ENCODE measurements at places on chromosomes 7 and 10.

DNA sequence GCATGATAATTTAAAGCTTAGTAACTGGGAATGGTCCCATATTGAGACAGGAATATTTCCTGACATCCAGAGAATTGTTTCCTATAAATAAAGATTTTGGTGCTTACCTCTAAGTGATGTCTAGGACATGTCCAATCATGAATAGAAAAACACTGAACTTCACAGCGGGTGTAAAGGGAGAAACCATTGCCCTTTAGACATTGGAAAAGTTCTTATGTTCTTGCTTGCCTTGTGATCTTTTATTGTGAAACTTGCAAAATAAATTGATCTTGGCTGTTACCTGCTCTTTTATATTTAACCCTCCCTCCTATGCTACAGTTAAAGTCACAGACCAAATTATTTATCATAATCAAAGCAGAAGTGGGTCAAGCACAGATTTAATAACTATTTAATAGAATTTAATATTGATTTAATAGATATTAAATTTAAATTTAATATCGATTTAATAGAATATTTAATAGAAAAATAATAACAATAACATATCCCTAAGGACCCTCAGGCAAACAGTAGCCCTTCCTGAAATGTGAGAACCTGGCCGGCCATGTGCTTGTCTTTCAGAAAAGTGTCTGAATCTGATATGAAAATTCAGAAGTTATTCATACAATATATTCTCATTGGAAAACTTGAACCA is 47.0 kb upstream of the AKR1C1 start:
- DNase-seq = no peak

- DNase-seq = no peak
Measured at GRCh38 chr10:58265249-58265648, 2.4 kb downstream of the IPMK start.

DNA sequence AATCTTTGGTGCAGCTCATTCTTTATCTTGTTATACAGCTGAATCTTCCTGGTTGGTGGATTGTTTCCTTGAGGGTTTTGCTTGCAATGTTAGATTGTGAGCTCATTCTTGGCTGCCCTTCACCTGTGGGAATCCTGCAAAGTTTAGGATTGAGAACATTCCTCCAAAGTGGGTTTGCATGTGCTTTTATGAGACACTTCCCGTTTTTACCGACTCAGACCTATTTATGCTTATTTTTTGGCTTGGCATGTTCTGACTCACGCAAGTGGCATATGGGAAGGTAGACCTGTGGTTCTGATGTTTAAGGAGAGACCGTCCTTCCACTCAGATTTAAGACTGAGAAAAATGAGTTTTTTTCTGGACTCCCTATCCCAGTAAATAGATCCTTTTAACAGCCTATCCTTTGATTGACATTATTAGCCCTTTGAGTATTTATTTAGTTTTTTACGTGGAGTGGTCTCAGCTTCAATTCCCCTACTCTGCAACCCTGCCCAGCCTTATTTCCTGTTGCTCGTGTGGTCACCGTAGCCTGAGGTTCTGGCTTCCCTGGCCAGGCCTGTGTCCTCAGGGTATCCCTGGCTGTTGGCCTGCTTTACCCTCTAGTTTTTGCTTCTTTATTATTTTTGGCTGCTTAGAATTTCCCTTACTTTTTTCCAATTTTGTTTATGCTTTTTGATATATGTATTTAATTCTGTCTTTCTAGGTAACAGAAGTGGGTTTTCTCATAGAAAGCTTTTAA is 13.4 kb upstream of the PRF1 start:
- no peak for DNase-seq

DNA sequence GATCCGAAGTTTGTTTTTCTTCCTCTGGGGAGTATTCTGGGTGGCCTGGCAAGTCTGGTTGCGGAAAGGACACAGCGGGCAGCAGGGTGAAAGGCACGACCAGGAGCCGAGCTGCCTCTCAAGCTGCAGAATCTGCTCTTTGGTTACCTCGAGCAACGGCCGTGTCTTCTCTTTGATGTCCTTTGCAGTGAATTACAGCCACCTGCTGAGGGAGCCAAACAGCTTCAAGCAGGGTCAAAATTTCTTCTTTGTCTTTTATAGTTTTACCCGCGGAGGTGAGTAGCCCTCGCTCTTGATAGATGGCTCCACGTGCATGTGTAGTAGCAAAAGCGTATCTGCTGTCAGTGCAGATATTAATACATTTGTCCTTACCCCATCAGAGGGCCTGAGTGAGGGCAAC is 177.3 kb upstream of the MBL2 start:
- DNase-seq = no peak

- DNase-seq = no peak
Measured at GRCh38 chr7:75738604-75738974, at the start of gene HIP1. Gene HIP1 (minus strand): TSS chr7:75738941. CDS start chr7:75738920, 21 bp downstream.

DNA sequence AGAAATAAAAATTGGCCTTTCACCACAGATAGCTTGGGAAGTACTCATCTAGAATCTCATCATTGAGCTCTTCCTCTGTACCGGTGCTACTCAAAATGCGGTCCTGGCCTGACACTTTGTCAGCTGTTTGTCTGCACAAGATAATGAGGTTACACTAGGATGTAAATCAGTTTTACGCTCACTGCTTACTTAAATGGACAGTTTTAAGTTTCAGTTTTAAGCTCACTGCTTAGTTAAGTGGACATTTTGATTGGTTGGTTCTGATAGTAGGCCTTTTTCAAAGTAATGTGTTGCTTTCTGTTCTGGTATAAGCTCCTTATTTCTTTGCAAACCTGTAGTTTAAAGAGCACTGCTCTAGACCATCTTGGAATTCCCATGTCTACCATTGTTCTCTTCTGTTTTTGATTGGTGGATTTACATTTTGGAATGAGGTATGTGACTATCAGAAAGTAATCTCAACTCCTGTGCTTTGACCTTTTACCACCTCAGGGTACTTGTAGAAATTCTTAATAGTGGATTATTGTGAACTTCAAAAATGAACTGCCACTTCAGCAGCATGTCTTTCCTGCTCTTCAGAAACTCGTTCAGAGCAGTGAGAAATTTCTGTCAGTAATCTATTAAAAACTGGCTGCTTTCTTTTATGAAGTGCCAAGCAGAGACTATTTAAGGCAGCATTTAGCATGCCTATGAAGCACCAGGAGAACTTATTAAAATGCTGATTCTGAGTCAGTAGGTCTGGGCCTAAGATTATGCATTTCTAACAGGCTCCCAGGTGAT is 55.0 kb downstream of the C1GALT1 start:
- no peak for DNase-seq

DNA sequence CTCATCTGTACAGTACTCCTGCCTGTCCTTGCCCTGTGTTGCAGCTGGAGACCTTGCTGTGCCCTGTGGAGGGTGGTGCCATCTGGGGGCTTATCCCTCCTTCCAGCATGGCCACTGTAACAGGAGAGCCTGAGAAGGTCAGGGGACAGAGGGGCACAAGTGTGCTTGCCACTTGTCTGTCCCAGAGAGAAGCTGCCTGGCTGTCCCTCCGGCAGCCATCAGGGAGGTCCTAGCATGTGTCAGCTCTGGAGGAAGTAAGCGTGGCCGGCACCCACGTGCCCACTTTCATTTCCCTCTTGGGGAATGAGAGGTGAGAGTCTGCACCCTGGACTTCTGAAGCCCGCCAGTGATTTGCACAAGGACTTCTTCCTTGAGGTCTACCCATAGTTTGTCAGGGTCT is 97.0 kb upstream of the PPIF start:
- DNase-seq = no peak

DNA sequence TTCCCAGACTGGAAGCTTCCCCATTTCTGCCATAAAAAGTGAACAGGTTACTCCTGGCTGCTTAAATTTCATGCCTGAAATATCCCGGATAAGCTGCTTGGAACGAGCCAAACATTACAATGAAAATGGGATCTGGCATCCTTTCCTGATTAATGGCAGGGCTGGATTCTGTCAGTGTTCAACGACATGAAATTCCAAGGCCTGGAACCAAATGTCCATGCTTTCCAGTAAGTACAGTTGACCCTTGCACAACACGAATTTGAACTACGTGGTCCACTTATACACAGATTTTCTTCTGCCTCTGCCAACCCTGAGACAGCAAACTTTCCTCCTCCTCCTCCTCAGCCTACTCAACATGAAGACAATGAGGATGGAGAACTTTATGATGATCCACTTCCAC is 65.4 kb downstream of the SGMS1 start:
- DNase-seq = no peak

- DNase-seq = no peak
Measured at GRCh38 chr10:87675396-87676376, 16.0 kb downstream of the PAPSS2 start.

All from activated T-cell treated with anti-CD3 and anti-CD28 coated beads for 4 hours (primary cell).